ENCODE measurements at places on chromosomes 11 and 22.

- no peak for DNase-seq
Measured at GRCh38 chr22:45210174-45210573, 30.5 kb downstream of the KIAA0930 start.

DNA sequence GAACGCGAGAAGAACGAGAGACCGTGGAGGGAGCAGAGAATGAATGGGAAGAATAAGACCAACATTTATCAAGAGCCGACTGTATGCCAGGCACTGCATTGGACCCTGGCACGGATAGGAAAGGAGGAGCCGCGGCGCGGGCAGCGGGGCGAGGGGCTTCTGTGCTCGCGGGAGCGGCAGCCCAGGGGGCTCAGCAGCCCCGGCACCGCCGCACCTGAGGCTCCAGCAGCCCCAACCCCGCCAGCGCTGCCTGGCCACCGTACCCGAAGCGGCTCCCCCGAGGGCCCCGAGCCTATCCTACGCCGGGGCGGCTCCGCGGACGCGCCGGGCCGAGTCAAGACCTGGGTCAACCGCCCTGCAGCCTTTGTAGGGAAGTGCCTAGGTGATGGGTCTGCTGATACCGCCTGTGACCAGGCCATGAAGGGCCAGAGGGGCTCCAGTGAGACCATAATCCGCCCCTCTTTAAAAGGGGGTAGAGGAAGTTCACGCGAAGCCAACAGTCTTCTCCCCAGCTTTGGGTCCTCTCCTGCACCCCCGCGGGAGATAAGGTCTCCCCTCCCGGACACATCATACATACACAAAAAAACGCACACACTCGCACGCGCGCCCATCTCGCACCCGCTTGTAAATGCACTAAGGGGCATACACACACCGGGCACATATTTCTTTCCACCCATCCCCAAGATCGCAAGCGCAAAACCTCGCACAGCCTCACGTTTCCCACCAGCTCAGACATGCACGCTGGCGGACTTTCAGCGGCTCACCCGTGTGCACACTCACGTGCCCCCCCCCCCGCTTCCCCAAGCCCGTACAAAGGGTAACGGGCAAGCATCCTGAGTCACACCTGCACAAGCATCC, 935 bp upstream of the RTN4RL2 start:
- DNase-seq: no peak

GRCh38 chr22:41216984-41217383, 11.9 kb downstream of the L3MBTL2 start:
- no peak for DNase-seq

GRCh38 chr11:117914398-117914761, 14.8 kb downstream of the TMPRSS13 start:
- no peak for DNase-seq

DNA sequence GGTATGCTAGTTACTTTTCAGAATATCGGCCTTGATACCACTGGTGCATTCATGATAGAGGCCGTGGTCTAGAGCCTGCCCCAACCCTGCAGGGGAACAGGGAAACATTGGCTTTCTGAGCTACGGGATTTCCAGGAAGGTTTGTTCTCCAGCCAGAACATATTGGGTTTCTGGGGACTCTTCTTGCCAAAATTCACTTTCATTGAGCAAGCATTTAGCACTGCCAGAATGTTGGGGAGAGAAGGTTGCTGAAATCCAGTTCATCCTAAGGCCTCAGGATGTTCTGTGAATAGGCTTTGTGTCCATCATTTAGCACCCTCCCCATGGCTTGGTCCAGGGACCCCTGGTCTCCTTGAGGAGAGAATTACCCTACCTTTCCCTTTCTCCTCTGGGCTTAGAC, 36.7 kb downstream of the DRG1 start:
- DNase-seq: no peak

Measured in neuronal stem cell (in vitro differentiated cells).